ENCODE measurements at places on chromosomes 2 and 18. TPM values are rescaled to one million over a fixed set of nuclear protein-coding genes. Genes with fewer than 3 reads are reported as not detected.

The DHRS9 gene
- 0.54 TPM for polyA plus RNA-seq

The POU3F3 gene
- 0.35 TPM for polyA plus RNA-seq

The LAMA1 gene
- 4.8 TPM for polyA plus RNA-seq

- DNase-seq: peak; percentile 88
These were observed 121.7 kb upstream of the GLI2 start for GRCh38 chr2:120613742-120614571.

- DNase-seq: no peak
These were observed 242.6 kb downstream of the SLC4A3 start for GRCh38 chr2:219870041-219870440.

DNA sequence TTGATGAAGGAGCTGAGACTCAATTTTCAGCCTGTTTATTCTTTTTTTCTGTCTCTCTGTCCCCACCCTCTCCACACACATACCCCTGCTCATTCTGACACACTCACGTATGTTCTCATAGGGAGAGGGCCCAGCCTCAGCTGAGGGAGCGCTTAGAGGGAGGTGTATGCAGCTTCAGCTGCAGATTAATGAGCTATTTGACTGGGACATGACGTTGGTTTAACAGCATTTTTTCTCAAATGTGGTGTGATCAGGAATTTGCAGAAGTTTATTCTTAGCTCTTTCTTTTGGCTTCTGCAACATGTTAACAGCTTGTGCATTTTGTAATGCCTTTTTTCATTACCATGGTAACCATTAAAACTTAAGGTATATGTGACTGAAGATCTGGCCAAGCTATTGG is 1547.1 kb upstream of the PIK3C3 start:
- no peak for DNase-seq

GRCh38 chr18:46756559-46757201 is at the start of gene ST8SIA5:
TSS of gene ST8SIA5 (minus strand) at chr18:46757053. CDS start at chr18:46756508, 545 bp downstream.
- no peak for DNase-seq

- DNase-seq: no peak
These were observed 246.1 kb upstream of the TNP1 start for GRCh38 chr2:217105733-217106649.

GRCh38 chr2:119859528-119859927 is 99.8 kb downstream of the PTPN4 start:
- no peak for DNase-seq

DNA sequence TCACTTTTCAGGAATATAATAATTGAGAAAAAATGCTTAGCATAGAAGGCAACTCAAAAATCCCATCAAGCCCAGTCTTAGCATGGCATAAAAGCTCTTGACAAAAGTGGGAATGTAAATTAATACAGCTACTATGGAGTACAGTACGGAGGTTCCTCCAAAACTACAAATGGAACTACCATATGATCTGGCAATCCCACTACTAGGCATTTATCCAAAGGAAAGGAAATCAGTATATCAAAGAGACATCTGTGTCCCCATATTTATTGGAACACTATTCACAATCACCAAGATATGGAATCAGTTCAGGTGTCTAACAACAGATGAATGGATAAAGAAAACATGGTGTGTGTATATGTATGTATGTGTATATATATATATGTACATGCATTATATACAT is 28.8 kb downstream of the ITGAV start:
- DNase-seq: no peak

- no peak for DNase-seq
These were observed 40.0 kb upstream of the GPC1 start for GRCh38 chr2:240395448-240395847.

DNA sequence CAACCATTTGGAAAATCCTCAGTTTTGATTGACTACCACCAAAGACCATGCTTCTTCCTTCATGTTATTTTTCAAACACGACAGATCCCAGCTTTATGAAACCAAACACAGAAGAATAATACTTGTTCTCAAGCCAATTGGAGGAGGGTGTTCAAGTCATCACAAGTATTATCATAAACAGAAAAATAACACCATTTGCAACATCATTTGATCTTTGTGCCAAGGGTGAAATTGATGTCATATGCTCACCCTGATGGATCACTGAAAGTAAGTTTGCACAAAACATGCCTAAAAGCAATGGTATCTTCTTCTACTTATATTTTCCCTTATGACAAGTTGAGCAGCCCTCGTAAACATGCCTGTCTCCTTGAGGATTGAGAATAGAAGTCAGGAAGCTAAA is 448.0 kb upstream of the ZEB2 start:
- no peak for DNase-seq
